ENCODE measurements at places on chromosomes 4 and X.

- no peak for DNase-seq
These were observed 587.6 kb upstream of the DIPK2B start for GRCh38 chrX:45788315-45788714.

DNA sequence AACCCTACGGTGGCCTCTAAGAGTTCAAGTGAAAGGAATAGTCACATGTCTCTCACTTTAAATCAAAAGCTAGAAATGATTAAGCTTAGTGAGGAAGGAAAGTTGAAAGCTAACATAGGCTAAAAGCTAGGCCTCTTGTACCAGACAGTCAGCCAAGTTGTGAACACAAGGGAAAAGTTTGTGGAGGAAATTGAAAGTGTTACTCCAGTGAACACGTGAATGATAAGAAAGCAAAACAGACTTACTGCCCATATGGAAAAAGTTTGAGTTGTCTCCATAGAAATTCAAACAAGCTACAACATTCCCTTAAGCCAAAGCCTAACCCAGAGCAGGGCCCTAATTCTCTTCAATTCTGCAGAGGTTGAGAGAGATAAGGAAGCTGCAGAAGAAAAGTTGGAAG lies 51.5 kb upstream of the RAB9B start:
- DNase-seq = no peak

DNA sequence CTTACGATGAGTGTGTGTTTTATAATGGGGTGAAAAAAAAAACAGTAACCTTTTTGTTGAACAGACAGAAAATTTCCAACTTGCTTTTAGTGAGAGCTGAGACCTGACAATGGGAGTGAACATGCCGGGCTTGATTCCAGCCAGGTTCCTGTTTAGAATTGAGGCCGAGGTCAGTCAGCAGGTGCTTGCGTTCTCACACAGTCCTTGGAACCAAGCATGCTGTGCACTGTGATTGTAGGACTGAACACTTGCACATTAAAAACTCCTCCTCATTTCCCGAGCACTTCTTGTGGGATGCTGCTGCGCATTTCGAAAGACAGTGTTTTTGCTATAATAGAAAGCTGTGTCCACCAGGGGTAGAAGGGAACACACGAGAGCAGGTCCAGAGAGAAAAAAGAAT lies 51.8 kb downstream of the TMEM131L start:
- DNase-seq = no peak

GRCh38 chr4:73864365-73864764 lies 4.8 kb upstream of the CXCL1 start:
- no peak for DNase-seq

- DNase-seq = no peak
These were observed 160.2 kb downstream of the PALLD start for GRCh38 chr4:168656946-168657473.

- no peak for DNase-seq
These were observed 176.7 kb downstream of the NPFFR2 start for GRCh38 chr4:72208421-72209075.

- DNase-seq = no peak
These were observed 9.2 kb downstream of the PWWP3B start for GRCh38 chrX:106177106-106177981.

- no peak for DNase-seq
These were observed 31.3 kb downstream of the MID1 start for GRCh38 chrX:10589098-10589497.

- no peak for DNase-seq
These were observed 31.1 kb upstream of the CLNK start for GRCh38 chr4:10715696-10716095.

GRCh38 chr4:53840643-53841042 lies 223.8 kb downstream of the CHIC2 start:
- DNase-seq = no peak
